Aorta (tissue), 5 donors: ENCODE measurements at places on chromosomes 1 and 21. TPM values are rescaled to one million over a fixed set of nuclear protein-coding genes. Genes with fewer than 3 reads are reported as not detected.

DNA sequence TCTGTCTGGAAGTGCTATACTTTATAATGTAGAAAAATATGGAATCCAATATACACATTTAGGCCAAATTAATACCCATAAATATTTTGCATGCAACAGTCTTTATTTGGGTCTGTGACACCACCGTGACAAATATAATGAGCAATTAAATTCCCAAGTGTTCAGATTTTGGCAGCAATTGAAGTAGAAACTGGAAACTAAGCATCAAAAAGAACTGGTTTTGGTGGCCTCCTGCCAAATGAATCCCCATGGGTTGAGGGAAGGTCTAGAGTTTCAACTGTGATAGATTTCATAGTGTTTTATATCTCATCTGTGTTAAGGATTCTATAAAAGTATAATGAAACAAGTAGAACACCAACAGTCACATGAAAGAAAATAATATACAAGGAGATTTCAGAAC is 88.4 kb downstream of the DPYD start:
- DNase-seq = no peak
- H3K27ac ChIP-seq = no peak overlapping the region
- H3K27me3 ChIP-seq = no peaks in the 10 kb centered on the region
- H3K4me1 ChIP-seq = no peaks in the 10 kb centered on the region
- no peak overlapping the region for H3K4me3 ChIP-seq

- DNase-seq = no peak
- H3K27ac ChIP-seq = no peak overlapping the region
Measured at GRCh38 chr1:71509051-71509595, 428.3 kb upstream of the ZRANB2 start.

RNF223 gene
- not detected for total RNA-seq

DNA sequence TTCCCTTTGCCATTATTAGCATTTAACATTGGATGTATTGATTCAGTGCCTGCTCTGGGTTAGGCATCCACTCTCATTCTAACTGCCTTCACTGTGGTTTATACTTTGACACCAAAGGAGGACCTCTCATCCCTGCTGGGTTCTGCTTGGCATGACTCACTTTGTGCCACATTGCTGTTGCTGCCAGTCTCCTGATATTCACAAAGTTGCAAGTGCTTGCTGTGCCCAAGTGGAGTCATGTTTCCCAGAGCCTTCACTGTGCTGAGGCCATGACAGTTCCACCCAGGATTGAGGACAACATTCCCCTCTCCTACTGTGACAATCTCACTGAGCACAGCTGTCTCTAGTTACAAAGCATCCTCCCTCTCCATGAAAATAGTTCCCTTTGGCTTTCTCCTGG is 519.9 kb upstream of the USP24 start:
- no peak overlapping the region for H3K27ac ChIP-seq
- H3K4me1 ChIP-seq = no peaks in the 10 kb centered on the region
- no peak for DNase-seq

SRRM1 gene
- total RNA-seq = 113 TPM

- H3K27ac ChIP-seq = no peak overlapping the region
- H3K4me3 ChIP-seq = no peak overlapping the region
- no peaks in the 10 kb centered on the region for H3K4me1 ChIP-seq
Measured at GRCh38 chr1:226798427-226799411, 59.6 kb upstream of the ITPKB start.

DNA sequence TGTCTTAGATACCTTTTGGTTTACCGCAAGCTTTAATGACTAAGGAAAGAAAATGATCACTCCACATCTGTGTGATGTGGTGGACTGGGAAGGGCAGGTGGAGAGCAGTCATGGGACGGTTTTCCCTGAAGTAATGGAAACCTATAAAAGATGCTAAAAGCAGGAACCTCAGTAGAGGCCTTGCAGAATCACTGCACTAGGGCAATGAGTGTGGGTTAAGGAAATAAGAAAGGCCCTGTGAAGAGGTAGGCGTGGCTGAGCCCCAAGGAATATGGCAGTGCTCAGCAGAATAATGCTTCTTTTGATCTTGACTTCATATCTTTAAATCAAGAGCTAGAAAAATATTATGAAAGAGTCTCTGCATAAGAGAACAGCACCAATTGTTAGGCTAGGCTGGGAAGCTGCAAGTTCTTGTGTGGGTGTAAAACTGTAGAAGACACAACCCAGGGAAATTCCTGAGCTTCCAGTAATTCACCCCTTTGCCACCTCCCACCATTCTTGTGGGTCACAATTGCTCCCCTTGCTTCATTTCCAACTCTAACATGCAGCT is 49.9 kb downstream of the CLCA4 start:
- H3K4me1 ChIP-seq = no peaks in the 10 kb centered on the region
- no peaks in the 10 kb centered on the region for H3K36me3 ChIP-seq
- DNase-seq = no peak
- no peak overlapping the region for H3K27ac ChIP-seq

- no peak for DNase-seq
- no peaks in the 10 kb centered on the region for H3K36me3 ChIP-seq
- H3K27ac ChIP-seq = no peak overlapping the region
- H3K27me3 ChIP-seq = no peaks in the 10 kb centered on the region
Measured at GRCh38 chr1:26028490-26028980, 7.0 kb downstream of the EXTL1 start.

FRRS1 gene
- 9.2 TPM for total RNA-seq

DNA sequence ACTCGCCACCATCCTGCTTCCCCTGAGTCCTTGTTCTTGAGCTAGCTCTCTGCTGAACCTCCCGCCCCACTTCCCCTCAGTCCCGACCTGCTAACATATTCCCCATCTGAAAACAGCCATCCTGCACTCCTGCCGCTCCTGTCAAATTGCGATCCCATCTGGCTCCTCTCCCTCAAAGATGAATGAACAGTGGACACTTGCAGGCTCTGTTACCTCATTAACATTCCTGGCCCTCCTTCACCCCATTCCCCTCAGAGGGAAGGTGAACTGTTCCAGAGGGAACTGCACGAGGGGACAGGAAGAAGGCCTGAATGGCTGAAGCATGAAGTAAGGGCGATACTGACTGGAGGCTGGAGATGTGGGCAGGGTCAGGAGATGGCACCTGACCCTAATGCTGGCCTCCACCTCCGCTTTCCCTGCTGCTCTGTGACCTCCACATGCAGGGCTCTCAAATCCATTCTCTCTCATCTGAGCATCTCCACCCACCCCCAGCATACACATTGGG is 7.4 kb upstream of the CELSR2 start:
- DNase-seq = no peak
- no peaks in the 10 kb centered on the region for H3K4me1 ChIP-seq
- H3K27me3 ChIP-seq = no peaks in the 10 kb centered on the region
- H3K27ac ChIP-seq = no peak overlapping the region
- H3K4me3 ChIP-seq = no peak overlapping the region

GRCh38 chr1:190320952-190321351 is 156.7 kb downstream of the BRINP3 start:
- H3K4me1 ChIP-seq = no peaks in the 10 kb centered on the region
- DNase-seq = no peak
- H3K4me3 ChIP-seq = no peak overlapping the region
- H3K36me3 ChIP-seq = no peaks in the 10 kb centered on the region
- H3K27ac ChIP-seq = no peak overlapping the region
- no peaks in the 10 kb centered on the region for H3K27me3 ChIP-seq

S100A7A gene
- total RNA-seq = not detected

DNA sequence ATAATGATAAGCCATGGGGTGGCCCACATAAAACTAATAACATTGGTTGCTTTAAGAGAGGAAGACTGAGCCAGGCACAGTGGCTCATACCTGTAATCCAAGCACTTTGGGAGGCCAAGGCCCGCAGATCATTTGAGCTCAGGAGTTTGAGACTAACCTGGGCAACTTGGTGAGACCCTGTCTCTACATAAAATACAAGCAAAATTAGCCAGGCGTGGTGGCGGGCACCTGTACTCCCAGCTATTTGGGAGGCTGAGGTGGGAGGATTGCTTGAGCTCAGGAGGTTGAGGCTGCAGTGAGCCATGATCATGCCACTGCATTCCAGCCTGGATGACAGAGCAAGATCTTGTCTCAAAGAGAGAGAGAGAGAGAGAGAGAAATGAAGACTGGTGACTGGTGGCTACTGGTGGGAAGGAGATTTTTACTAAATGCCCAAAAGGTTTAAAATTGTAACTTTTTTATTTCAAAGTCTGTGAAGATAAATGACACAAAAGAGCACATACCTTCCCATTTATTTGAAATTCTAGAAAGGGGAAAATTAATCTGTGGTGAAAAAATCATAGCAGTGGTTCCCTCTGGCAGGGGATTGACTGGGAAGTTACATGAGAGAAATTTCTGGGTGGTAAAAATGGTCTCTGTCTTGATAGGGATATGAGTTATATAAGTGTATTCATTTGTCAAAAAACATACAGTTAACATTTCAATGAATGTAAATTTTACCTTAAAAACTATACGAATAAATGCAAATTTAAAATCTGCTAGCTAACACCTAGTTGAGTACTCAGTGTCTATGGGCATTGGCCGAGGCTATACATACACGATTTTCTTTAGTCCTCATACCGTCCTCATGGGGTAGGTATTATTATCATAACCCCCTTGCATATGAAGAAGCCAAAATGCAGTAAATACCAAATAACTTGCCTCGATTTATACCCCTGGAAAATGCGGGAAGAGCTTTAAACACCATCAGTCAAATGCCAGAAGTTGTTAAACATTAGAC is 2.2 kb upstream of the NBPF1 start:
- no peak overlapping the region for H3K4me3 ChIP-seq
- no peaks in the 10 kb centered on the region for H3K27me3 ChIP-seq
- peak; percentile 42 for DNase-seq
- H3K36me3 ChIP-seq = no peaks in the 10 kb centered on the region
- no peaks in the 10 kb centered on the region for H3K4me1 ChIP-seq

DNA sequence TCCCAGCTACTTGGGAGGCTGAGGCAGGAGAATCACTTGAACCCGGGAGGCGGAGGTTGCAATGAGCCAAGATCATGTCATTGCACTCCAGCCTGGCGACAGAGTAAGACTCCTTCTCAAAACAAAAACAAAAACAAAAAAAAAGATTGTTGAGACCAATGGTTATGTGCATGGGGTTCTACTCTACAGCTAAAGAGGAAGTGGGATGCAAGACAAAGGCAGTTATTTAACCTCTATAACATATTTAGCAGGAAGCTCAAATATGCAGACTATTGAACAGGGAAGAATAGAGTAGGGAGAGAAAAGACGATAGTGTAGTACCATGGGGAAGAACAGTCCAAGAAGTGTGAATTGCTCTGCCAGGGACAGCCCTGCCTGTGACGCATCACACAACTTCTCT is 227.7 kb downstream of the SMYD3 start:
- no peak for DNase-seq
- H3K27ac ChIP-seq = no peak overlapping the region
- H3K4me1 ChIP-seq = no peaks in the 10 kb centered on the region
- H3K27me3 ChIP-seq = no peaks in the 10 kb centered on the region
- H3K4me3 ChIP-seq = no peak overlapping the region

DNA sequence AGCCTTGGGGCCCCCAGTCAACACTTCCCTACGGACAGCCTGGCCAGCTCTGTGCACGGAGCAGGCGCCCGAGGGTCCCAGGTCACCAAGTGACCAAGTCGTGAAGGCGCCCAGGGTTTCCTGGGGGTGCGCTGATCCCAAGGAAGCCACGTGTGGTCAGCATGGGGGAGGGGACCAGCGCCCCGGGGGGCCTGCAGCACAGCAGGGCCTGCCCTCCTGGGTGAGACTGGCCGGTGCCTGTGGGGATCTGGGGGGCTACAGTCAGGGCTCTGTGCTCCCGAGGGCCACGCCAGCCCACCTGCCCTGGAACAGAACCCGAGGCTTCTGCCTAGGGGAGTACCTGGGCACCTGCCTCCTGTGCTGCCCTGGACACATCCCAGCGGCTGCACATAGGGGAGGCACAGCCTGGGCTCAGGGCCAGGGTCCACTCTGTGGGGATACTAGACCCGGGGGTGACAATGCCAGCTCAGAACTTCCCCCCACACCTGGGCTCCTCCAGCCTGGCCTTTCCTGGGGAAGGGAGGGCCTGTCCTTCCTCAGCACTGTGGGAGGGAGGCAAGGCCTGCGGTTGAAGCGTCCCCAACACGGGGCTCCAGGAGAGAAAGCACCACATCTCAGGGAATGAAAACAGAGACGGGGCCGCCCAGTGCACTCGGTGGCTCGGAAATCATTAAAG is 6.2 kb upstream of the POFUT2 start:
- H3K27ac ChIP-seq = peak overlapping the region; percentile 69
- H3K27me3 ChIP-seq = no peaks in the 10 kb centered on the region
- H3K4me3 ChIP-seq = no peak overlapping the region

MIXL1 gene
- 0.19 TPM for total RNA-seq

DNA sequence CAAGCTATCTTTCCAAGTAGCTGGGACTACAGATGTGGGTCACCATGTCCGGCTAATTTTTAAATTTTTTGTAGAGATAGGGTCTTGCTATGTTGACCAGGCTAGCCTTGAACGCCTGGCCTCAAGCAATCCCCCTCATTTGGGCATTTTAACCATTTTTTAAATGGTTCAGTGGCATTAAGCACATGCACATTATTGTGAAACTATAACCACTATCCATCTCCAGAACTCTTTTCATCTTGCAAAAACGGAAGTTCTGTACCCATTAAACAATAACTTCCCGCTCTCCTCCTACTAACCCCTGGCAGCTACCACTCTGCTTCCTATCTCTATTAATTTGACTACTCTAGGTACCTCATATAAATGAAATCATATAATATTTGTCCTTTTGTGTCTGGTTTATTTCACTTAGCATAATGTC is 4.8 kb upstream of the IL6R start:
- no peak for DNase-seq
- no peaks in the 10 kb centered on the region for H3K27me3 ChIP-seq
- no peak overlapping the region for H3K27ac ChIP-seq
- no peaks in the 10 kb centered on the region for H3K4me1 ChIP-seq
- H3K4me3 ChIP-seq = no peak overlapping the region

DNA sequence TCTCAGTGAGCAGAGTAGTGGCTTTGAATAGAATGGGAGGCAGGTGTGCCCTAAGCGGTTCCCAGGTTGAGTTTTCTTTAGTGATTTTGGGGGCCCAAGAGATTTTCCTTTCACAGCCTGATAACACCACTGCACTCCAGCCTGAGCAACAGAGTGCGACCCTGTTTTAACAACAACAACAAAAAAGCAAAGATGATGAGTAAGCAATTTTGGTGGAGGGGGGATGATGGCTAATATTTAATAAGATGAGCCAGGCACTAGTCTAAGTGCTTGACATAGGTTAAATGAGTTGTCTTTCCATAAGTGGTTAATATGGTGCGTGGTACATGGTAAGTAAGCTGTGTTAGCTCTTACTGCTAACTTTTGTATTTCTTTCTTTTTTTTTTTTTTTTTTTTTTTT is 2.0 kb downstream of the RNPEP start:
- H3K36me3 ChIP-seq = peaks cover 3% of the 10 kb centered on the region
- H3K4me1 ChIP-seq = no peaks in the 10 kb centered on the region
- no peak overlapping the region for H3K27ac ChIP-seq
- no peak for DNase-seq
- no peak overlapping the region for H3K4me3 ChIP-seq

- no peak for DNase-seq
- H3K4me1 ChIP-seq = no peaks in the 10 kb centered on the region
- H3K27me3 ChIP-seq = no peaks in the 10 kb centered on the region
- no peak overlapping the region for H3K4me3 ChIP-seq
- no peaks in the 10 kb centered on the region for H3K36me3 ChIP-seq
- no peak overlapping the region for H3K27ac ChIP-seq
Measured at GRCh38 chr1:48030211-48030610, 33.0 kb upstream of the TRABD2B start.

RHD gene
- not detected for total RNA-seq
